Hematopoietic multipotent progenitor cell treated with erythropoietin and hydrocortisone succinate and interleukin-3 and kit ligand, for 17 days (in vitro differentiated cells): ENCODE measurements at places on chromosomes 4 and X.

DNA sequence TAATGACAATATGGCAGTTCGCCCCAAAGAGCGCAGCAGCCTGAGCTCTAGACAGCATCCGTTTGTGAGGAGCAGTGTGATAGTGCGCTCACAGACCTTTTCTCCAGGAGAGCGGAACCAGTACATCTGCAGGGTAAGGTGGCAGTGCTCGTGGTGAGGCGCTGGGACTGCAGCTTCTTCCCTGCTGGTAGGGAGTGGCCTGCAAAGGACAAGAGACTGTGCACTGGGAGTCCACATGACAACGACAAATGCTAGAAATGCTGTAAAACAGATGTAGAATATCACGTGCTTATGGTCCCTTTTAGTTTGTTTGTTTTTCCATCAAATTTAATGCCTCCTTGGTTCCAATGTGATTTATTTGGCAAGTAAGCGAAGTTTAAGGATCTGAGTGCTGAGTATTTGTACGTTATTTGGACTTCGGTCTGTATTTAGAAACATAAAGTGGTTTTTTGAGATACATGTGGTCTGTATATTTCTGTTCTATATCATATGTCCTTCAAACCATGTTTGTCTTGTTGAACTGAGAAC, 35.8 kb downstream of the CLDN22 start:
- DNase-seq = no peak

DNA sequence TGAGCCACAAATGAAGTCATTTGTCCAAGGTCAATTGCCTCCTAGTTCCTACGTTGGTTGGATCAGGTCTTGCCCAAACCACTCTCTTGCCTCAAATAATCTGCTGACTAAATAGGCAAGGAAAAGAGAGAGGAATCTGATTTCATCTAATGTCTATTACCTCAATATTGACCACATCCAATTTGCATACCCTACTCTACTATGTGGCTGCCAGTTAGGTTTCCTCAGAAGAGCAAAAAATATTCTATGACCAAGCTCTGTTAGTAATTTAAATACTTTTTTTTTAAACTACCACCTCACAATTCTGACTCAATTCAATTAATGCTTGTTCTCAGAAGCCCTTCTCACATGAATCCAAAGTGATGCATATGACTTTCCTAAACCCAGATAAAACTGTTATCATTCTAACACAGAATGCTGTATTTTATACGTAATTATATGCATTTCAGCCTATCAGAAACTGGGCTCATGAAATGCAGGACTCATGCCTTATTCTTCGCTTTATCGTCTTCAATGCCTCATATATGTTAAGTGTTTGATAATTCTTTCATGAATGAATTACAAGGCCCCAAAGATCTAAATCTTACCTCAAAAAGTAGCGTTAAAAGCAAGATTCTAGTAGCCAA, 98.6 kb downstream of the HUWE1 start:
- DNase-seq = peak; percentile 7

DNA sequence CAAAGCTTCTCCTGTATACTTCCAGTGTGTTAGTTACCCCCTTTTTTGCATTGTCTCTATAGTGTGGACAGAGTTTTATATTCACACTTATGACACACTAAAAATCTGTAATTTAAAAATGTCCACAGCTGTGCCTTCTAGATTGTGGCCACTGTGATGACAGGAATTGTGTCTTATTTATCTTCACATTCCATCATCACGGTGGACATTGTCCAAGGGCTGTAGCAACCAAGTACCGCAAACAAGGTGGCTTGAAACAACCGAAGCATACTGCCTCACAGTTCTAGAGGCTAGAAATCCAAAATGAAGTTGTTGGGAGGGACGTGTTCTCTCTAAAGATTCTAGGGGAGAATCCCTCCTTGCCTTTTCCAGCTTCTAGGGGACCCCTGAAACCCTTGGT, 32.3 kb downstream of the CHRNA9 start:
- no peak for DNase-seq

- DNase-seq = no peak
Observed at GRCh38 chr4:109631532-109632108, 71.6 kb downstream of the MCUB start.

DNA sequence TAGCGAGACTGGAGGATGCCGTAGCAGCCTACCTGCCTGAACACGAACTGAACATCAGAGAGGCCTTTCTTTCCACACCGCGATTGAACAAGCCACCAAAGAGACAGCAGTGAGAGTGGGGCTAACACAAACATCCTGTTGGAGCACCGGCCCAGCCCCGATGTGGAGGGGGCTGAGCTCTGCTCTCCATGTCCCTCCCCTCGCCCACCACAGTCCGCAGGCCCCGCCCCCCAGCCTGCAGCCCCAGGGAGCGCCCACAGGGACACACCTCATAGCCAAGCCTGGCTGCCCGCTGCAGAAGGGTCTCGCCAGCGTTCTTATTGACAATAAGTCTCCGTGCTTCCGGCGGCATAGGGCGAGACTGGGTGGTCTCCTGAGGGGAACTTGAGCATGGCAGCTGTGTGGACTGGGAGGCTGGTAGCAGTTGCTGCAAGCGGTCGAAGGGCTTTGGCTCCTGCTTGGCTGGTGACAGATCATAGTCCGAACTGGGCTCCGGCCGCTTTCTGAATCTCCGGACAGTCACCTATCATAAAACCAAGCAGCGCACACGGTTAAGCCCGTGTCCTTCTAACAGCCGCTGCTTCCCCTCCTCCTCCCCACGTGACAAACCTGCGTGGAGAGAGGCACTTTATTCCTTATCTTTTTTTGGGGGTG, 35.8 kb downstream of the BCOR start:
- no peak for DNase-seq

DNA sequence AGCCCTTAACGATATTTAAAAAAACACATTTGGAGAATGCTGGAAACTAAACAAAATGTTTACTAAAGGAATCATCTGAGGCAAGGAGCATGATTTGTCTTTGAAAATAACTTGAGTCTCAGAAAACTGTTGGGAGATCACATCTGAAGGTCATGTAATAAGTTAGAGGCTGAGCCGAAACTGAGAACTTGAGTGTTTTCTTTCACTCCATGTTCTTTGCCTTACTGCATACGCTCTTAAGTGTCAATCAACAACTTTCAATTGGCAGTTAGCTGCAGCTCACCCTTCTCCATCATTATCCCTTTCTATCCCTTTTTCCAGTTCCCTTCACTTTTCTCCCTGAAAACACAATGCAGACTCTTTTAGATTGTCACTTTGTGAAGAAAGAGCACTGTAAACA, 216.2 kb downstream of the ADGRA3 start:
- no peak for DNase-seq

DNA sequence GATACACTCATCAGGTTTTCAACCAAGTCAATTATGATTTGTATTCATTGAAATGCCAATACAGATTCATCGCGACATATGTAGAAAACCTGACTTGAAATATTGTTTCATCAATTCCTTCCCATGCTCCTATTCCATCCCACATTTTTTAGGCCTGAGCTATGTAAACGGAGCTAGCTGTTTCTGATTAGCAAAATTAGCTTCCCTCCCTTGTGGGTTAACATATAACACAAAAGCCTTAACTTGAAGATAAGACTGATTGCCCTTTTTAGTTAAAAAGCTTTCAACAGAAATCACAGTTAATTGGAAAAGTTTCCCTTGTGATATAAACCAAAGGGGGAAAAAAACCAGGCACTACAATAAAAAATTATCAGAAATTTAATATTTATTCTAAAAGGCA, 32.8 kb upstream of the DCLK2 start:
- no peak for DNase-seq

- no peak for DNase-seq
Observed at GRCh38 chrX:47172549-47172948, 21.1 kb upstream of the UBA1 start.

DNA sequence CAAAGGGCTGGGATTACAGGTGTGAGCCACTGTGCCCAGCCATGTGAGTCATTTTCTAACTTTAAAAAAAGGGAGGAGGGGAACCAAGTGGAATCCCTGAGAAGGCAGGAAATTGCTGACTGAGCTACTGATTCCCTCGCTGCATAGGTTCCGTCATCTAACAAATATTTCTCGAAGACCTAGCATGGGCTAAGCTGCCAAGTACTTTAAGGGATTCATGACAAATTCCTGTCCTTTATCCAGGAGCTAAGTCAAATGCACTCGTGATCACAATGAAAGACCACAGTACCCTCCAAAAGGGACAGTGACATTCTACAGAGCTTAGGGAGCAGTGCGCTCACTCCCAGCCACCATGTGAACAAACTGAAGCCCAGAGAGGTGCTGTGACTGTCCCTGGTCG, 33.2 kb upstream of the MAN2B2 start:
- no peak for DNase-seq

DNA sequence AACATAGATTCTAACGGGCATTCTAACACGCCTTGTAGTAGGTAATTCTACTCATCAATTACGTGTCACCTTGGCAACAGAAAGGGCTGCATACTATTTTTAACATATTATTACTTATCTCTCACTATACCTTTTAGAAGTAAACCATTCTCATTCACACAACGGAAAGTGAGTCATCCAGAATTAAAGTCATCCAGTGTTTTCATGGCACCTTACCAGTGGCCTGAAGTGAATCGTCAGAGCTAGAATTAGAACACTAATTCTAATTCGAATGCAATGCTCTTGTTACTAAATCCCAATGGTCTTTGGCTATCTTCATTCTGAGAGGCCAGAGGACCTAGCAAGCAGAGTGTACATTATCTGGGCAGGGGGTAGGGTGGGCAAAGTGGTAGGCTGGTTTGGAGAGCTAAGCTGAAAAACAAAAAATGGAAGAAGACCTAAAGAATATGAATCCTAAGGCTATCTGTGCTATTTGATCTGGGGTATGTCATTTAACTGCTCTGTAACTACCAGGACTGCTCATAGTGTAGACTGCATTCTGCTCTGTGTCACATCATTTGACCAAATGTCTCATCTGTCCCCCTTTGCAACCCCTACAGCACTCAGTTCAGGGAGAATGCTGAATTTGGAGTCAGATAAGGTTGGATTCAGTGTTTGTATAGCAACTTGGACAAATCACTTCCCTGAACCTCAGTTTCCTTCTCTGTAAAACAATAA, 96.5 kb downstream of the HDAC8 start:
- no peak for DNase-seq

- no peak for DNase-seq
Observed at GRCh38 chrX:17744896-17745523, 7.7 kb downstream of the SCML1 start.

DNA sequence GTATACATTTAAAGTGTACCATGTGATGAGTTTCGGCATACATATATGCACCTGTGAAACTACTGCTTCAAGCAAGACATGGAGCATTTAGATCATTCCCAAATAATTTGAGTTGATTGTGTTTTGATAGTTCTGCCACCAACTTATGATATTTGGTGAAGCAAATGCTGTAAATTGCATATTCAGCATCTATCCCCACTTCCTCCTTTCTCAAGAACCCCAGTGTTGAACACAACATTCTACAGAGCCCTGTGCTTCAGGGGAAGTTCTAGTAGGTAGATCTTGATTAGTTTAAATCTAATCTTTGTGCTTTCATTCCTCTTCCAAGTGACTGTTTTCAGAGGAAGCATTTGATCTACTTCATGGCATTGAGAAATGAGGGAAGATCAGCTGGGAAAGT, 5.4 kb upstream of the SHROOM3 start:
- no peak for DNase-seq

DNA sequence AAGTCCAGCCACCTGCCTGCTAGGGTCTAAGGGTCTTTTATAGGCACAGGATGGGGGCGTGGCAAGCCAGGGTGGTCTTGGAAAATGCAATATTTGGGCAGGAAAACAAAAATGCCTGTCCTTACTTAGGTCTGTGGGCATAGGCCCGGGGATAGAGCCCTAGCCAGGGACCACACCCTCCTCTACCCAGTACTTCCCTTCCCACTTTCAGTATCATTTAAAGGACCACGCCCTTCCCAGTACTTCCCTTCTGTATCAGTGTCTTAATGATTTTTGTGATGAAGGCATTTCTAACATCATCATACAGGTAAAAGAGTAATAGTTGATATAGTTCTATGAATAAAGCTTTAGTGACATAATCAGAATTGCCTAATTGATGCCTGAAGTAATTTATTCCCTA, 11.4 kb downstream of the BANK1 start:
- DNase-seq = no peak

- DNase-seq = no peak
Observed at GRCh38 chrX:154603438-154604430, 15.3 kb downstream of the CTAG1B start.

- DNase-seq = no peak
Observed at GRCh38 chr4:88196523-88197185, 38.2 kb upstream of the ABCG2 start.

GRCh38 chr4:104524591-104524990, 29.9 kb upstream of the CXXC4 start:
- no peak for DNase-seq

GRCh38 chrX:124086411-124086810, 124.9 kb downstream of the STAG2 start:
- DNase-seq = no peak

DNA sequence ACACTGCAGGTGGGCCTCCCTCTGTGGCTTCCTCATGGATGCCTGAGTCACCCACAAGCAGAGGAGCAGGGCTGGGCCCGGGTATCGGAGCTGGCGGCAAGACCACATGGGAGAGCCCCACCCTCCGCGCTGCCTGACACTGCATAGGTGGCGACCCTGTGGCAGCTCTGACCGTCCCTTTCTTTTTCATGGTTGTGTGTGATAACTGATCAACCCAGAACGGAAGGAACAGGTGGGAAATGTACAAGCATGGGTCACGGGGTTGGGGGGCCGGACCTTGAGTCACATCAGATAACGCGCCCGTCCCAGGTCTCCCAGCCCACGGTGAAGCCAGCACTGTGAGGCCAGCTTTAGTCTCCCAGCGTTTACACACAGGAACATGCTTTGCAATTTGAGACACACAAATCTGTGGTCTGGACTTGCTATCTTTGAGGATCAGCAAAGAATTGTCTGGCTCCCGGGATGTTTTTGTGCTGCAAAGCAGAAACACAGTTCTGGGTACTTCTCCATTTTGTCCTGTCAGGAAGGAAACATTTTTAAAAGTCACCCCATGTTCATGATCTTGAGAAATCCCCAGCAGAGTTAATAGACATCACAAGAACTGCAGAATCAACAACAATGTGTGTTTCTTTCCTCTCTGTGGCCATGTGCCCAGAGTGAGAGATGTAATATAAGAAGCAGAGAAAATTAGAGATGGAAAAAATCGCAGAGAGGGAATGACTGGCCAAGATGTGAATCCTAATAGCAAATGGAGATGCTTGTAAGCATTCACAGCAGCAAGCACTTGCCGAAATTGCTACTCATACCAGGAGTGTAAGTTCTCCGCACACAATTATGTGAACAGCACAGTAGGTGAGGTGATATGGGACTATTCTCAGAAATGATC, 70.1 kb upstream of the CBR4 start:
- no peak for DNase-seq

DNA sequence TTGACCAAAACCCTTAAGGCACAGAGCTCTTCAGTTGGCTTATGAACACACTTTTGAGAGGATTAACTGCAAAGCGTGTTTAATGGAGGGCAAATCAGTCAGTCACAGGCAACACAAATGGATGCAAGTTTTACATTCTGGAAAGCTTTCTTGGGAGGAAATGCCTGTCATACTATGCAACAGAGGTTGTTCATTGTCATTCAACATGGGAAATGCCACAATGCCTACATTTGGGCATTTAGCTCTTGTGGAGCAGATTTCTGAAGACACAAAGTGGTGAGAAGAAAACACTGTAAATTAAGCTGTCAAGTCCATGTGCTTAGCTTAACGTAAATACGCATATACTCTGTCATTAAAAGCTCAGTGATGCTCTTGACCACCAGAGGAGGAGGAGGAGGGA, 41.1 kb downstream of the CBLL2 start:
- no peak for DNase-seq

- no peak for DNase-seq
Observed at GRCh38 chr4:107825072-107825824, 516 bp downstream of the SGMS2 start.

- DNase-seq = no peak
Observed at GRCh38 chr4:107693132-107693531, 26.9 kb downstream of the PAPSS1 start.
